ENCODE measurements at places on chromosomes 16 and 17.
A peak's percentile ranks its signal among the peaks of the same experiment; 100 is the strongest.

GRCh38 chr17:49333804-49334203, 28.2 kb downstream of the ZNF652 start:
- no peak for DNase-seq

GRCh38 chr17:82297280-82297713, 20.1 kb downstream of the CD7 start:
- DNase-seq: peak; percentile 95

DNA sequence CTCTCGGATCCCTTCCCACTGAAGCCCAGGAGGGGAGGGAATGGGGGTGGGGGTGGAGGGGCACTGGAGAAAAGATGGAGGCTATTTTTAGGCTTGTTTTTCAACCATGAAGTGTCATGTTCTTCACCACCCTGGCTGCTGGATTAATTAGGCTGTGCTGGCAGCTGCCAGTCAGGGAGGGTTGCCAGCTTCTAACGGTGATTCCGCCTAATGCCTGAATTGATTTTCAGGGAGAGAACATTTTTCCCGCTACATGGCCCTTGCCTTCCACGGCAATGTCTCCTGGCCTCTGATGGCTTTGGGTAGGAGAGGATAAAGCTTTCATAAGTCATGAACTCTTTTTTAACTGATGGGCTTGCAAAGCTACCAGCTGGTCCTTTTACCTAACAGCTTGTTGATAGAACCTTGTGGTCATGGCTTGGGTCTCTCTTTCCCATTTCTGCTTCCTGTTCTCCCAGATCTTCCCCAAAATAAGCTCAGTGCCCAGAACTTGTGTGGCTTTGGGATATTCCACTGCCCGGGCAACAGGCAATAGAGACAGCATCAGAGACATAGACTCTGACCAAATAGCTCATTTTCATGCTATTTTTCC, 167.4 kb downstream of the PITPNC1 start:
- no peak for DNase-seq

- no peak for DNase-seq
Measured at GRCh38 chr16:87410968-87411367, 18.8 kb downstream of the MAP1LC3B start.

Data from activated CD4-positive, alpha-beta T cell treated with anti-CD3 and anti-CD28 coated beads, Interleukin-10, Interleukin-2, amounts not matched to agents 100 ng/mL and 50 ng/mL, durations not matched to agents 16 hours and 8 hours (primary cell).